Muscle of back (tissue), 13 donors: ENCODE measurements at places on chromosomes 16 and 17.

DNA sequence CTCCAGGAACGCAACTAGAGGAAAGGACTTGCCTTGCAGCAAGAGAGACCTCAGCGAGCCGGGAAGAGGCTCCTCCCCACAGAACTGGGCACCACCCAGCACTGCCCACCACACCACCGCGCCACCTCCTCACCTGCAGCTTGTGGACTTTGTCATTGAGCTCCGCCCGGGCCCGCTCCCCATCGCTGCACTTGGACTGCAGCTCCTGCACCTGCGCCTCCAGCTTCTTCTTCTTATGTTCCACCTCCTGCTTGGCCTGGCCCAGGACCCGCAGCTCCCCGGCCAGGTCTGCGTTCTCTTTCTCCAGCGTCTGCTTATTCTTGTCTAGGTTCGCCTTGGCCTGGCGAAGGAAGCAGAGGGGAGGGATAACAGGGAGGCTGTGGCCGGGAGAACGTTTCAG, 76.7 kb downstream of the NDE1 start:
- no peak for DNase-seq

DNA sequence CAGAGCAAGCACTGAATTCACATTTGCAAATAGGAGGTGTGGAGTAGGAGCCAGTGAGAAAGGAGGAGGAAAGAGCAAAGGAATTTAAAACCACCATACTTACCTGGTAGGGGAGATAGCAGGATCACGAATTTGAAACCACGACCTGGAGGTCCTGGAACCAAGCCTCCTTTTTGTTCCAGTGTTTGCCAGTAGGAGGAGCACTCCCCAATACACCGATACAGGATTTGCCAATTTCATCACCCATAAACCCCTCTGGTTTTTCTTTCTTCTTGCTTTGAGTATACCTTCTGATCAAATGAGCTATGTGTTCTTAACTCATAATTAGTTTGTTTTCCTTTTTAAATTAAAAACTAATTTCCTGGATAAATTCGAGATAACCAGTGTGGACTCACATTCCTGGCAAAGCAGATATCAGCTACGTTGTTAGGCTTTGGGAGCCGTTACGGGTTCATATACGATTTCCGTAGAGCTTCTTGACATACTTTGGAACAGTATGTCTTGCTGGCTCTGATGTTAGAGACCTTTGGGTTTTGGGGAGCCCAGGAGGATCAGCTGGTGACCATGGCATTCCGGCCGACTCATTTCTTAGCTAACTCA, 22.7 kb downstream of the BCO1 start:
- DNase-seq: no peak

DNA sequence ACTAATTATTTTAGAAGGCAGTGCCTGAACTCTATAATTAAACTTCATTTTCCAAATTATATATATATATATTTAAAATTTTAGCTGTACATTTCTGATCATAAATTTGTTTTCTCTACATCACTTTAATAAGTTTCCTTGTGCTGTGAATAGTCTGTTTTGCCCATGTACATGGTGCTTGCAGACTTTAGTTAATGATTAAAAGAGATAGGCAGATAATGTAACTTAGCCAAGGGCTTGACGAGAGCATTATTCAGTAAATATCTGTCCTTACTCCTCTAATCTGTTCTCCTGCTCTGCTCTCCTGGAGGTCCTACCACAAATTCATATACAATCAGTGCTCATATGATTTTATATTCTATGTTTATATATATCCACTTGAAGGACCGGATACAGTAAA, 595.2 kb upstream of the KIF2B start:
- DNase-seq: no peak

GRCh38 chr17:79473111-79473875, 137.6 kb downstream of the RBFOX3 start:
- DNase-seq: peak; percentile 69

GRCh38 chr17:44922746-44923470, 7.6 kb upstream of the GFAP start:
- no peak for DNase-seq

DNA sequence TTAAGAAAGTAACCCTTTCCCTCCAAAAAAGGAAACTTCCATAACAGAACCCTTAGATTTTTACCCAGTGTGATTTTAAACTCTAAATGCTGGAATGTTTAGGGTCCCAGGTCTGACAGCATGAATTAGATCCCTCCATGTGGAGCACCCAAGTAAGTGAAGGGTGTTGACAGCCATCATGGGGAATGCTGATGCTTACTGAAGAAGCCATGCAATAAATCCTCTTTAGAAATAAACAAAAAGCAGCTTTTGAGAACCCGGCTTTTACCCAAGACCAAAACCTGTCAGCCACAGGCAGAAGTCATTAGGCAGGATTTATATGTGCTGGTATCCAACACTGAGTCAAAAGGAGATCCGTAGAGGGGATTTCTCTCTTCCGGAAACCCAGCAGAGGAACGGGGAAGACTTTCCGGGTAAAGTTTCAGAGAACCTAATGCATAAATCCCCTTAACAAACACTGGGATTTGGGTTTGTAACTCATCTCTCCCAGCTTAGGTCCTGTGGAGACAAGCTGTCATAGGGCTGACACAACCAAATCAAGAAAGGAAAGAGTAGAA, 287.5 kb downstream of the IRX3 start:
- DNase-seq: no peak

- peak; percentile 77 for DNase-seq
These were observed 6.7 kb downstream of the CBX8 start for GRCh38 chr17:79789943-79790804.

DNA sequence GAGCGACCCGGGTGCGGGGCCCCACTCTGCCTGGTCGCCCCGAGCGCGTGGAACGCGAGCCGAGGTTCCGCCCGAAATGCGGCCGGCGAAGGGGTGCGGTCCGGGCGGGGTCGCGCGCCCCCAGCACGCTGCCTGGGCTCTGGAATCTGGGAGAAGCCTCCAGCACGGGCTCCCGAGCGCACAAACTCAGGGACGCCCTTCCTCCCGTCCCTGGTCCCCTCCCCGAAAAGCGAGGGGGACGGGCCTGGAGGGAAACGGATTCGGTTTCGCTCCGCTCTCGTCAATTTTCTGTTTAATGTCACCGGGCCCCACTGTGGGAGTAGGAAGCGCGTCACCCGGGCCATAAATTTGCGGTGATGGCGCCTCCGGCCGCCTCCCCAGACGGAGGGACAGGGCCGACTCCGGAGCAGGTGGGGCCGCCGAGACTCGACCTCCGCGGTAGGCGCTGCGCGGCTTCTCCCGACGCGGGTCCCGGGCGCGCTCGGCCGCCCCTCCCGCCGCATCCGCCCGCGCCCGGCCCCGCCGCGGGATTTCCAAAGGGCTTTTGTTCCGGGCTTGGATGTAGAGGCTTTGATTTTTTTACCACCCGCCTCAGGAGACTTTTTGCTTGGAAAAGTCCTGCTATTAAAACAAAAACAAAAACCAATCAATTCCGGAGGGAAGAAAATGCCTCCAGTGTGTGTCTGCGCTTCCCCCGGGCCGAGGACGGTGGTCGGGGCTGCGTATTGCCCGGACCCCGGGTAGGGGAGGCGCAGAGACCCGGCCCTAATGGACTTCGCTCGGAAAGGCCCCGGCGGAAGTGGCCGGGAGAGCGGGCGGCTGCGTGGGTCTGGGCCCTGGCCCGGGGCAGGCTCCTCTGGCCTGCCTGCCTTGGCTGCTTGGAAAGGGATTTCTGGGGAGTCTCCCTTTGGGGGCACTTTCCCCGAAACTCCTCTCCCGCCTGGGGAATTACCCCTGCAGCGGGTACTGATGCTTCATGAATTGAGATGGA, 7.9 kb upstream of the BAHCC1 start:
- DNase-seq: peak; percentile 92

GRCh38 chr17:42459256-42459800, 650 bp downstream of the ATP6V0A1 start:
- peak; percentile 78 for DNase-seq

GRCh38 chr17:30807896-30808295, 16.6 kb downstream of the CRLF3 start:
- DNase-seq: no peak

DNA sequence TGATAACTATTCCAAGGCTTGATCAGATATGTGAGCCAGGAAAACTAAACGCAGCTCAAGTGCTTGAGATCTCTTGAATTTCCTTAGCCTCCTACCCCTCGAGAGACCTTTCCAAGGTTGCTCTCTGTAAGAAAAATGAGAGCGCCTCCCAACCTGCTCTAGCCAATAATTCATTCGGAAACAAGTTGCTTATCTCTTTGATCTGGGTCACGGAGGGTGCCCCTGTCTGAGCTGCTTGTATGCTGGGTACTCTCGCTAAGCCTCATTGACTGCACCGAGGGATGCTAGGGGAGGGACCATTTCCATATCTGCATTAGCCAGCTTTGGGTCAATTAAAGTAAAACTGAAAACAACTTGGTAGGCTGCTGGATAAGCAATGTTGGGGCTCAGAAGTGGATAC, 70.1 kb upstream of the SHISA6 start:
- no peak for DNase-seq

- no peak for DNase-seq
These were observed 77.1 kb upstream of the WSB1 start for GRCh38 chr17:27216836-27217235.

DNA sequence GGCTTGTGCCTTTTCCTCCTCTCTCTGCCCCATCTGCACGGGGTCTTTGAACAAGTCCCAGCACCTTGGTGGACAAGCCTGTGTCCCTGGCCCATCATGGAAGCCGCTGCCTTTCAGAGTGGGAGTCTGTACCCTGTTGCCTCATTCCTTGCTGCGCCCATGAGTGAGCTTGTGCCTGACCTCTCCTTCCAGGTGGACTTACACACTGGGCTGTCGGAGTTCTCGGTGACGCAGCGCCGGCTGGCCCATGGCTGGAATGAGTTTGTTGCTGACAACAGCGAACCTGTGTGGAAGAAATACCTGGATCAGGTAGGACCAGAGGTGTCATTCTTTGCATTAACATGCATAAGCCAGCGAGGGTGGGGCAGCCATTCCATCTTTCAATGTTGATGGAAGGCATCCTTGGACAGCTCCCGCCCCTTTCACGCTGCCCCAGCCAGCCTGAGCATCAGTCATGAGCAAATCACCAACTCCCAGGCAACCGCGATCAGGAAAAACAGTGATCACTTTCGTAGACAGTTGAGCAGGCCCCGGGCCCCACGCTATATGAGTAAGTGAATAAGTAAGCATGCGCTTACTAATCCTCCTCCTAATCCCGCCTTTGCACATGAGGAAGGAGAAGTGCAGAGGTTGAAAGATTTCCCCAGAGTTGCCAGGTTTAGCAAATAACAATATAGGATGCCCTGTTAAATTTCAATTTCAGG, 36.8 kb downstream of the ATP2C2 start:
- DNase-seq: no peak

GRCh38 chr17:10754109-10754508, 24.3 kb upstream of the TMEM220 start:
- no peak for DNase-seq

GRCh38 chr17:79809530-79810129, 12.8 kb upstream of the CBX8 start:
- no peak for DNase-seq

- no peak for DNase-seq
These were observed 123.5 kb downstream of the IRF8 start for GRCh38 chr16:86022381-86022960.

DNA sequence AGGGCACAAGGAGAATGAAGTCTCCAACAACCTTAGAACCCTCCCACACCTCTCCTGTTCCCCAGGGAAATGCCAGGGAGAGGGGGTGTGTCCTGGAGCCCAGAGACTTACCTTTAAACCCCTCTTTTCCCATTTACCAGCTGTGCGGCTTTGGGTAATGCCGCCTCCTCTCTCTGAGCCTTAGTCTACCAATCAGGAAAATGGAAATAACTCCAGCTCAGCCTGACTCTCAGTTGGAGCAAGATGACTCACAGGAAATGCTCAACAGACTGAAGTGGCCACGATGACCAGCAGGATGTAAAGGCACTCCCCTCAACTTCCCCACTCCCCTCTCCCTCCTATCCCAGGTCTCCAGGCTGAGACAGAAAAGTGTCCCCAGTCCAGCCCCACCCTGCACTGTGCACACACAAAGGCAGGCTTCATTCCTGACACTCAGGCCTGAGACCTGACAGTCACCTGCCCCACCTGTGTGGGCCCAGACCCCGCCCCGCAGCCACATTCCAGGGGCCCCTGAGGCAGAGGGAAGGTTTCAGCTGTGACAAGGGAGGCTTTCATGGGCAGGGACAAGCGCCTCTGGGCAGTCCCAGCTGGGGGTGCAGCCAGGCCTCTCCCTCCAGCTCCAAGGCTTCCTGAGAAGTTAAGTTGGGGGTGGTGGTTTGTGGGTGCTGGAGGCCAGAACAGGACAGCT, 3.0 kb upstream of the KRT15 start:
- DNase-seq: no peak

DNA sequence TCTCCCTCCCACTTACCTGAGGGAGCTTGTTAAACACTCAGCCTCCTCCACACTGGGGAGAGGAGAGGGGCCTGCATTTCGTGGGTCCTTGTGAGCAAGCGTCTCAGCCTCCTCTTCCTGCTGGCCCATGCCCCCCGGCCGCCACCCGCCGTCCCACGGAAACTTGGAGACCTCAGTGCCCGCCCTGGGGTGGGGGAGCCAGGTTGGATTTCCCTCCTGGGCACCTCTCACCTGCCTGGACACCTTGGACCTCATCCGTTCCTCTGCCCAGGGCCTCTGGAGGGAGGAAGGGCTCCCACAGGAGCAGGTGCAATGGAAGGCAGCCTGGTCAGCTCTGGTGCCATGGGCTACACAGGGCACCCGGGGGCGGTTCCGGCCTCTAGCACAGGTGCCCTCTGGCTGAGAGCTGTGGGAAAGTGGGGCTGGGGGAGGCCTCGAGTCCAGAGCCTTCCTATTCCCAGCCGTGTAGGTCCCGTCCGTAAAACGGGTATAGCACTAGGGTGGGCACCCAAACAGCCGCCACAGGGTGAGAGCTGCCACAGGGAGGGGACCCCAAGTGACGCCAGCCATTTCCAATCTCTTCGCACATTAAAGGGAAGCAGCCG, 11.0 kb downstream of the GSE1 start:
- no peak for DNase-seq

- DNase-seq: no peak
These were observed 6.1 kb upstream of the CD300C start for GRCh38 chr17:74552037-74552436.

GRCh38 chr16:62963846-62964245, 927.6 kb upstream of the CDH8 start:
- no peak for DNase-seq
